A673 (cell line): ENCODE measurements at places on chromosomes 7 and 10.

DNA sequence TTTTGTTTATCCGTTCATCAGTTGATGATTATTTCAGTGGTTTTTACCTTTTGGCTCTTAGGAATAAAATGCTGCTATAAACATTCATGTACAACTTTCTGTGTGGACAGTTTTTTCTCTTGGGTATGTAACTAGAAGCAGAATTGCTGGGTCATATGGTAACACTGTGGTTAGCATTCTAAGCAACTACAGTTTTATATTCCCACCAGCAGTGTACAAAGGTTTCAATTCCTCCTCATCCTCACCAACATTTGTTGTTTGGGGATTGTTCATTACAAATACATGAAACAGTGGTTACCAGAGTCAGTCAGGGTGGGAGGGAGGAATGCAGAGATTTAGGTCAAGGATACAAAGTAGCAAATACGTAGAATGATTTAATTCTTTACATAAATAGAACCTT is 97.0 kb downstream of the NPSR1 start:
- no peak for DNase-seq

DNA sequence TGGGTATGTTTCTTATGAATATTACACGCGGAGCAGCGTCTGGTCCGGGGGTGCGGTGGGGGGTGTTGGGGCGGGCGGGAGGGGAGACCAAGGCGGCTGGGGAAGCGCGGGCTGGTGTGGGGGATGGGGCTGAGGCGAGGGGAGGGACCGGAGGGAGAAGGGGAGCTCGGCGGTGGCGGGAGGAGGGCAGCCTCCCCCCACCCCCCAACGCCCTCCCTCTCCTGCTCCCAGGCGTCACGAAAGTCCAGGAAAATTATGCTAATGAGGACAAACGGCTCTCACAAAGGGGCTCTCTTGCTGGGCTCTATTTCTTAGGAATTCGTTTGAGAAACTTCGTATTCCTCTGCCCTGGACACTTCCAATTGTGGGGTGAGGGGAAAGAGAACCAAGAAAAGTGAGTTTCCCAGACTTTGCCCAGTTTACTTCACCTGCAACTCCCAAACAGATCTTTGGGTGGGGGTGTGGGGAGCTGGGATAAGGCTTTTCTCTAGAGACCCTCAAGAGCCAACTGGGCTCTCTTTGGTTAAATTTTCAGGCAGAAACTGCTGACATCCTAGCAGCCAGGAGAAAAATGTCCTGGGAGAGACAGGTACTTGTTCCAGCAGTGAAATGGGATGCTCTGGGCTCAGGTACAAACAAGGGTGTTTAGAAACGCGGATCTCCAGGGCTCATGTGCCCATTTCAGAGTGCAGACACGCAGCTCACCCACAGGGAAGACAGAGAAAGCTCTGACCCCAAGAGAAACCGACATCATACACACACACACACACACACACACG is 11.7 kb upstream of the HOXA2 start:
- no peak for DNase-seq

GRCh38 chr10:103659674-103660363 is 166.3 kb downstream of the NEURL1 start:
- DNase-seq: peak; percentile 74

DNA sequence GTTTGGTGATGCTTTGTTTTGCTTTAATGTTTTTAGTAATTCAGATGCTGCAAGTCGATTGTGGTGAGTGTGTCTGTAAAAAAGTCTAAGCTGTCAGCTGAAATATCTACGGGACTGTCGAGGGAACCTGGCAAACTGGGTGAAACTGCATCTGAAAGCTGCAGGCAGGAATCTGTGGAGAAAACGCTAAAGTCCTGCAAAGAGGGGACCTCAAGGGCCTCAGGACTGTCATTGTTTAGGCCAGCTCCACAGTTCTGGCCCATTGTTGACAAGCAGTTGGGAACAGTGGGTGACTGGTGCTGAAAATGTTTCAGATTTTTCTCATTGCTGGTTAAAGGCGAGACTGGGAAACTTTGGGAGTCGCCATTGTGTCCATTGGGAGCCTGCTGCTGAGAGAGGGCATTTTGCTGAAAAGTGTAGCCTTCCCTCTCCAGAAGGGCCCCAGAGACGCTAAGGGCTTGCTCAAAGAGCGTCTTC is 1.8 kb downstream of the HOXA2 start:
- DNase-seq: no peak

DNA sequence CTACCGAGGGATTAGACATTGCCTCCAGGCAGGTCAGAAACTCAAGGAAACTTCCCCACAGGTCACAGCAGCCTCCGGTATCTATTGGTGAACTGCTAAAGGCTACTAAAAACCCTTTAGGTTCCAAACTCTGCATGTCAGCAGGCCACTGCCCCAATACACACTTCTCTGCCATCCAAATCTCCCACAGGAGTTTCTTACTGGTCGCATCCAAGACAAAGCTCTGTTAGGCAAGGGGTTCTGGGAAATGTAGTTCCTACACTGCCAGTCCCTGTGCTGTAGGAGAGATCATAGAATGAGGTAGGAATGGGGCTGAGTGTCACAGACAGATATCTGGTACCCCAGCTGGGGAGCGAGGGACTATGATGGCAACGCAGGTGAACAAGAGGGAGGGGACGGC is 757.0 kb upstream of the C7orf33 start:
- DNase-seq: no peak

- no peak for DNase-seq
These were observed 154.8 kb downstream of the GRK5 start for GRCh38 chr10:119362122-119362521.

- no peak for DNase-seq
These were observed 12.5 kb downstream of the CYP3A43 start for GRCh38 chr7:99840136-99840869.

- DNase-seq: no peak
These were observed 22.0 kb upstream of the SLC35G1 start for GRCh38 chr10:93871671-93872204.
